ENCODE measurements at places on chromosomes 4 and X.

GRCh38 chr4:663046-663437 is 11.0 kb downstream of the ATP5ME start:
- no peak for DNase-seq

DNA sequence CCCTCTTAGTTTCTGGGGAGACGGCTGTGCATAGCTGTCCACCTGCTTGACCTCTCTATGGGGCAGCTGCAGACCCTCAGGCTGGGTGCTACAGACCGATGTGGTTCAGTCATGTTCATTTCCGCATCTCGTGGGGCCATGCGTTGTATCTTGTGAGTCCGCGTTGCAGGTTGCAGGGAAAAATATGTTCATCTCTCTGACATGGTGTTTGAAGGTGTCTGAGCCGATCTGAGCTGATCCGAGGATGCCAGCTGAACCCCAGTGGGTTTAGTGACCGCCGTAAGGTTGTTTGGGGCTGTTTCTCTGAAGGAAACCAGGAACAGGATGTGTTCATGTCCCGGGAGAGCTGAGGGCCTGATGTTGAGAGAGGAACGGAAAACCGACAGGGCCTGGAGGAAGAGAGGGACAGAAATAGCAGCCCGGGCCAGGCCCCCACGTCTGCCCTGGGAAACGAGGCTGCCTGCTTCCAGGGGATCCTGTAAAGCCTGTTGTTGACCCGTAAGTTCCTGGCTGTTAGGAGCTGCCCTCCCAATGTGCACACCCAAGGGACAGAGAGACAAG is 9.8 kb upstream of the P2RY8 start:
- no peak for DNase-seq

- DNase-seq = peak; percentile 5
These were observed 498 bp downstream of the RBMX start for GRCh38 chrX:136880003-136880451.

GRCh38 chr4:108772402-108772801 is 9.5 kb upstream of the ETNPPL start:
- no peak for DNase-seq

DNA sequence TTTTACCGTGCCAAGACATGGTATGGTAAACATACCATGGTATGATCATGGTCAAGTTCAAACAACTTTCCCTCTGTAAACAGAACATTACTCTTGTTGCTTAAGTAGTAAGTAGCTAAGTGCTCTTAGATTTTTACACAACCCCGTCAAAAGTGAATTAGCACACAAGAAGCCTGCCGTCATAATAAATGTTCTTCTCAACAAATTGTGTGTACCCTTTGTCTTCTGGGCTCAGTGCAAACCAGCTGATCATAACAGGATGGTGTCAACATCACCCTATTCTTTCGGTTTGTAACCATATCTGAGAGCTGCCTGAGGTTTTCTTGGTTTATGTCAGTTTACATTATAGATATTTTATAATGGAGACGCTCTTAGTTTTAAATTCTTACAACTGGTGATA is 28.8 kb downstream of the MSL3 start:
- DNase-seq = no peak

- DNase-seq = no peak
These were observed 4.6 kb downstream of the ZNF185 start for GRCh38 chrX:152902502-152902820.

- DNase-seq = peak; percentile 6
These were observed 418 bp downstream of the TAB3 start for GRCh38 chrX:30888526-30889146.

DNA sequence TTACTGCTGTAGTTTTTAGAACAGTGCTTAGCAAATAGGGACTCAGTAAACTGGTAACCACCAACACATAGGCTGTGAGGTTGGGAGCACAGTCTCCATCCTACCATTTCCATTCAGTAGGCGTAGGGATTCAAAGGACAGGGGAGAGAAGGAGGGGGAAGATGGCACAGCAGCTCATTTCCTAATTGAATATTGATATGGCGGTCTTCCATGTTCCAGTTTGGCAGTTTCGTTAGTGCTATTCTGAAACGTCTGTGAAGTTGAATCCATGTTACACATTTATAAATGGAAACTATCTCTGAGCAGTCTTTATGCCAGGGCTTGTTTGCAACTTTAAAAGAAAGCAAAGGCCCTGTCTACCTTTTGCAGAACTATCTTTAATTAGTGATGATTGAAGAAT is 105.5 kb downstream of the PARM1 start:
- no peak for DNase-seq

- DNase-seq = no peak
These were observed 47.1 kb upstream of the FAT4 start for GRCh38 chr4:125267630-125268029.
